ENCODE measurements at places on chromosomes 5 and 9. TPM values are rescaled to one million over a fixed set of nuclear protein-coding genes. Genes with fewer than 3 reads are reported as not detected.

DNA sequence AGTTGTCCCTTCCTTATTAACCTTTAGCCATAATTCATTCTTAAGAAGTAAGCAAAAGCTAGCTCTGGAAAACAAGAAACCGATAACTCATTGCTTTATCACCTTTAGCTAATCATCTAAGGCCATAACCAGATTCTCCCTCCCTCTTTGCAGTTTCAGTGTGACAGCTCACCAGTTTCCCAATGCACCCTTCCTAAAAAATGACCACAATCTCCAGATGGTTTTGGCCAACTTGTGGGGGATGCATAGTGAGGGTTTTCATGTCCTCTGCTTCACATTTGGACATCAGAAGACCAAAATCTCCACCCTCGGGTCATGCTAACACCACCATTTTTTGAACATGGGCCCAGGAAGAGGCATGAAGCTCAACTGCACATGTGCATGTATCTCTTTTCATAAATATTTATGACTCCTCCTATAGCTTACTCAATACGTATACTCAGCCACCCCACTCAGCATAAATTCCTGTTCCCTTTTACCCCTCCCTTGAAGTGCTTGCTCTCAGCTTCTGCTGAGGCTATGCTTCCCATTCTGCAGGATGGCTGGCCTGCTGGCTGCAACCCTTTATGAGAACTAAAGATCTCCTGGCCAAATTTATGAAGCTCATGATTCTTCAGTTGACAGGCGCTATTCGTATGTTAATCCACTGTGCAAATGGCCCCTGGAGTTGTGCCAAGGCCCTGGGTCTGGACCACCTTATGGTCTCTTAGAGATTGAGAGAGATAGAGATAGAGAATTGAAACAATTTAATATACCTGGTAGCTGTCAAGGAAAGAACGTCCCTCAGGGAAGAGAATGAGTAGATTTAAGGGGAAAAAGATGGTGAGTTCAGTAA lies 14.8 kb downstream of the PPP3R2 start:
- no peak for DNase-seq

- DNase-seq = no peak
Observed at GRCh38 chr9:89637787-89638186, 33.0 kb downstream of the GADD45G start.

DNA sequence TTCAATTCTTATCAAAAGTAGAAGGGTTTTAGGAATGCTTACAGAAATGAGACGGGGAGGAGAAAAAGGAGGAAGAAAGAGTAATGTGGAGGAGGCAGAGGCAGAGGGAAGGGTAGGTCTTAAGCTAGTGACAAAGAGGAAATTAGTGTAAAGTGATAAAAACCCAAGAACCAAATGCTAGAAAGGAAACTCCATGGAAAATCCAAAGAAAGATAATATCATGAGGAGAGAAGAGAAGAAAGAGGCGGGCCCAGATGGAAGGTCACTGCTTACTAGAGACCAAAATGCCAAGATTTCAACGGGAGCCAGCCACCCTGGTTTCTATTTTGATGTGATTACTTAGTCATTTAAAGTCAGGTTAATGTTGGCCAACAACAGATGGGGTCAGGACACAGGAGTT lies 68.6 kb upstream of the IL12B start:
- no peak for DNase-seq

GRCh38 chr5:68232277-68232676 lies 16.7 kb downstream of the PIK3R1 start:
- no peak for DNase-seq

The UBE2B gene
- polyA plus RNA-seq = 55.2 TPM

Data from naive thymus-derived CD8-positive, alpha-beta T cell (primary cell).